ENCODE measurements at places on chromosomes 1 and 21.

GRCh38 chr1:206631085-206631509 lies 4.2 kb upstream of the DYRK3 start:
- peak; percentile 87 for DNase-seq

DNA sequence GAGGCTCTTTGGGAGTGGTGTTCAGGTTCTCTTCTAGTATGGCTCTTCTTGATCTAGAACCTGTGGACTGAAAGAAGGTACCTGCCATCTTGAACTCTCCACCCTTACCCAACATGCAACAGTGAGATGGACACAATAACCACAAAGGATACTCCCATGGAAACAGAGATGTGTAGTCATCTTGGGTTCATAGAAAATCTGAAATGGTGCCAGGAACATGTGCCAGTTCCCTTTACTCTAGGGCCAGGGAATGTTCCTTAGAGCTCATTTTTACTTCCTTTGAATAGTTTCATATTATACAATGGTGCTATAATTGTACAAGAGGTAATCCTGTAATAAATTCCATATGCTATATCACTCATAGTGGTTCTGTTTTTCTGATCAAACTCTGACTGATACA lies 13.2 kb upstream of the SCYL3 start:
- peak; percentile 53 for DNase-seq

DNA sequence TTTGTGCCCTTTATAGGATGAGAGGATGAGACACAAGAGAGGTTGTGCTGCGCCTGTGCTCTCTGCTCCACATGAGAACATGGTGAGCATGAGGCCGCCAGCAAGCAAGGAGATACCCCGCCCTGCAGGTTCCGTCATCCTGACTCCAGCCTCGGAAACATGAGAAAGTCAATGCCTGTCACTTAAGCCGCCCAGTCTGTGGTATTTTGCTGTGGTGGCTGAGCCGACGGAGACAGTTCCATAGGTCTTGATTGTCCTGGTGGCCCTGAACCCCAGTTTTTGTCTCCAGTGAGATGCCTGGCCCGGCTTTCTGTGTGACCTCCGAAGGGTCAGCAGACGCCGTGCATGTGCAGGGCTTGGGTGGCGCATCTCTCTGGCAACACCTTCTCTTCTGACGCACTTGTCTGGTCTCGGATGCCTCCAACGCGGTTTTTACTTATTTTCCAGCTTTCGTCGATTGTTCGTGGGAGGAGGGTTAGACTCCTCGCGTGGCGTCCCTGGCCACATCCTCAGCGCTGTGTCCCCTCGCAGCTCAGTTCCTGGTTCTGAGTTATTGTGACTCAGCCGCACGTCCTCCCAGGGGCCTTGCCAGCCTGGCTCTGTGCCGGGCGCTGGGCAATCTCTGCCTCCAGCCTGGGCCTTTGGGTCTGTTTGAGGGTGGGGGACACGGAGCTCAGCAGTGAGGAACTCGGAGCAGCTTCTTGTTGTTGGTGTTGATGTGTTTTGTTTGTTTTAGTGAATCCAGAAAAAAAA lies 70.0 kb downstream of the FAAP20 start:
- no peak for DNase-seq

GRCh38 chr1:7921796-7922195 lies 18.8 kb downstream of the TNFRSF9 start:
- peak; percentile 30 for DNase-seq

DNA sequence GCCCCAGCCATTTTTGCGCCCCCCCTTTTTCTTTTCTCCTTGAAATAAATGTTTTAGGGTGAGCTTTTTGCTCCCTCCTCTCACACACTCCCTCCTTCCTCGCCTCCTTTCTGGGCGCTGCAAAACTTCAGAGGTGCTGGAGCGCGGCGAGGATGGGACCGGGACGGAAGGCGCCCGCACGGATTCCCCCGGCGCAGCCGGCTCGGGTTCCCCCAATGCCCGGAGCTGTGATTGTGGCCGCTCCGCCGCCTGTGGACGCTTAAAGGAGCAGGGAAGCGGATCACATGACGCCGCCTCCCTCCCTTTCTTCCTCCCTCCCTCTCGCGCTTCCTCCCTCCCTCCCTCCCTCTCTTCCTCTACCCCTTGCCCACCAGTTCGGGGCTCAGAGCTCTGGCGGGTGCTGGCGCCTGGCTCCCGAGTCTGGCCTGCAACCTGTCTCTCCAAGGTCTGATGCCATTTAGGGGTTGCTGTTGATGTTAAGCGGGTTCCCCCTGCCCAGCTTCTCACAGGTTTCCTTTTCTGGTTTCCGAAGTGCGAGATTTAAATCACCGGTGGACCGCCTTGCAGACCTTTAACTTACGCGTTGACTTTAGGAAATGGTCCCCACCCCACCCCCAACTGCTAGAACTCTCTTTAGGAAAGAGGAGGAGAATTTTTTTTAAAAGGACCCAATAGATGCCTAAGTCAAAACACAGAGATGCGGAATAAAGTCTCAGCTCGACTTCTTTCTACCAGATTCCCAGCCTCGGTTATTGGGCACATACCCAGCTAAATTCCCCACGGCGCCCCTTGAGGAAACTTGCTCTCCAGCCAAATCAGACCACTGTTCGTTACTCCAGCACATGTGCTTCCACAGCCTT lies at the start of gene WLS:
TSS of gene WLS (minus strand) at position 235 of the 860 bp plus-strand sequence. CDS start at position 11, 224 bp downstream.
- DNase-seq = peak; percentile 76

DNA sequence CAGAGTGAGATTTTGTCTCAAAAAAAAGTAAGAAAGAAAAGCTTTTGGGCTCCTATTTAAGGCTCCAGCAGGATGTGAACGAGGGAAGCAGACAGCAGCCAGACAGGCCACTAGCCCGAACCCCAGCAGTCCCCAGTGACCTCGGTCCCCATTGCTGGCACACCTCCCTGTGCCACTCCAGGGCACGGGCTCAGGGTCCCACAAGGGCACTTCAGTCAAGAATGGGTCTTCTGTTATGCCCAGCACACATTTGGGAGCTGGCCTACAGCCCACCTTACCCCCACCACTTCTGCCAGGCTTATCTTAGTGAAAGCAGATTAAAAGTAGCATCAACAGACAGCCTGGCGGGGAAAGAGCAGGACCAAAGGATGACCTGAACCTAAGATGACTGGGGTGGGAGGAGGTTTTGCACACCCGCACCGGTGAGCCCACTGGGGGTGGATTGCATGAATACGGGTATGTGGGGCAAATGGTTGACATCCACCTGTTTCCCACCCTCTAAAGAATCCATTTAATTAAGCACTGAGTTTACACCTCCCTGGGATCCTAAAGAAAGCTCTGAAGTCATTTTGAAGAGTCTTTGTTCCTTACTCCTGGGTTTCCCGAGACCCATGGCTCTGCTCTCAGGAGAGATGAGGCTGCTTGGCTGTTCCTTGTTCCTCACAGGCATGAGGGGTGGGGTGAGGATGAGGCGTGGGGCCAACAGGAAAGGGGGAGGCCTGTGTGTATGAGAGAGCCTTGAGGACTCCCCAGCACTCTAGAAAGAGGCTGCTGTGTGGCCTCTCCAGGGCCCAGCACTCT lies 4.7 kb downstream of the CHI3L1 start:
- DNase-seq = no peak

DNA sequence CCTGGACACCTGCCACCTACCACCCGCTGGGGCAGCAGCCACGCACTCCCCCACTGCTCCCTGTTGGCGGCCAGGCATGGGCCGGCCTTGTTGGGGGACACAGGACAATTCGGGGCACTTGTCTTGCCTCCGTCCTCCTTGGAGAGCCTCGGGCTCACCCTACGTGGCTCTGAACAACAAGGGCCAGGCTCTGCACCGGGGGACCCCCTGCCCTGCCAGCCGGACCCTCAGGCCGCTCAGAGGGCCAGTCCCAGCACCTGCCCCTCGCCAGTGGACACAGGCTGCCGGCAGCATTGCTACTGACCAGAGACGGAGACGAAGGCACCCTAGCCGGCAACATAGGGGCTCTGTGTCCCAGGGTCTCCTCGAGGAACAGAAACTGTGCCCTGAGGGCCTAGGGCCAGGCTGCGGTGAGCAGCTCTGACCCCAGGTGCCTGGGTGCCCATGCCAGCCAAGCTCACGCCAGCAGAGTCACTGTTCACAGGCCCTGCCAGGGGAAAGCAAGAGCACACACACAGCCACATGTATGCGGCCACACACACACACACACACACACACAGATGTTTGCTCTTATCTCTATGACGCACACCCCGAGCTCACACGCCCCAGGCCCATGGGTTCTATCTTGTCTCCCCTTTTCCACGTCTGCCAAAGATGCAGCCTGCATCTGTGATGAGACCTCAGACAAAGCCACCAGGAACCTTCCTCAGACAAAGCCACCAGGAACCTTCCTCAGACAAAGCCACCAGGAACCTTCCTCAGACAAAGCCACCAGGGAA lies 45.9 kb downstream of the MORN1 start:
- DNase-seq = no peak

DNA sequence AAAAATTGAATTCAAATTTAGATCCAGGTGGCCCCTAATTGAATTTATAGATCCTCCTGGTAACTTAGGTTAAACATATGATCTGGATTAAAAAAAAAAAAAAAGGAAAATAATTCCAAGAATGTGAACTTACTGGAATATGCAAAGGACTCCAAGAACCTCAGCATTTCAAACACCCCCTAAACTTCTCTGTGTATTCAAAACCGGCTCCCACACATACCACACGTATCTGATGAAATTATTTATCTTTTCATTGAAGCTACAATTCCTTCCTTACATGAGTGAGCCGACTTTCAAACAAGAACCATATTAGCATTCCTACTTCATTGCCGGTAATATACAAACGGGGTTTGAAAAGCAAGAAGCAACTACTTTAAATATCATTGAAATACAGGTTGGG lies 61.4 kb upstream of the FMN2 start:
- DNase-seq = peak; percentile 75

DNA sequence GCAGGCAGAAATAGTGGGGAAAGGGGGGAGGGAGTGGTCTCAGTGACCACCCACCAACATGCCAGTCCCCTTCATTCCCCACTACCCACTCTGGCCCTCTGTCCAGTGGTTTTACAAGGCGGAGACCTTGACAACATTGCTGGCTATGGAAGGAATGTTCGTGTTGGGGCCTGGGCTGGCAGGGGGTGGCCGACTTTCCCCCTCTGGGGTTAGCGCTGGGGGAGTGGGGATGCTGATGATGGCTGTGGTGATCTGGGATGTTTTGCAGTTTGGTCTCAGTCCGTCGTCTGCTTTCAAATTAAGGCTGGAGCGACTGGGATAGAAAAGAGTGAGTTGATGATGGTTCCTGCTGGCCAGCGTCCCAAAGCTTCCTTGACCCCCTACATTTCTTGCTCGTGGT lies 20.3 kb downstream of the DDX20 start:
- DNase-seq = no peak

DNA sequence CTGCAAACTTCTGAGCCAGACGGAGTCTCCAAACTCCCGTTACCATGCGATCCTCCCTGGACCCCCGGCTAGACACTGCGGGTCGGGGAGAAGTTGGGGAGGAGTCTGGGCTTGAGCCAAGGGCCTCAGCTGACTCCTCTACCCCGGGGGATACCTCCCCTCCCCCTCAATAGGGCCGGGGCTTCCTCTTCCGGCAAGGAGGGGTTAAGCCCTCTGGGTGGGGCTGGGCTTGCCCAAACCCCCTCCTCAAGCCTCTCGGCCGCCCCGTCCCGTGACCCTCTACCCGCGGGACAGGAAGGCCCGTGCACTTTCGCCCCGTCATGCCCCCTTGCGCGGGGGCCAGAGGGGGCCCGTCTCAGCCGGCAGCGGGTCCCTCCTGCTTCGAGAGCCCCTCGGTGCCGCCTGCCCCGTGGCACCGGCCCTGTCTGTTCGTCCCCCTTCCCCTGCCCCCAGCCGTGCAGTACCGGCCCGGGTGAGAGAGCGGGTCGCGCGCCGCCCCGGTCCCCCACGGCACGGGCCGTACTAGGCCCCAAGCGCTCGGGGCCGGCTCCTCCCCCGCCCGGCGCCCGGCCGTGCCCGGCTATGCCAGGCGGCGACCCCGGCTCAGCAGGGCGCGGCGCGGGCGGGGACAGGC lies 652 bp downstream of the ARL8A start:
- DNase-seq = peak; percentile 20

DNA sequence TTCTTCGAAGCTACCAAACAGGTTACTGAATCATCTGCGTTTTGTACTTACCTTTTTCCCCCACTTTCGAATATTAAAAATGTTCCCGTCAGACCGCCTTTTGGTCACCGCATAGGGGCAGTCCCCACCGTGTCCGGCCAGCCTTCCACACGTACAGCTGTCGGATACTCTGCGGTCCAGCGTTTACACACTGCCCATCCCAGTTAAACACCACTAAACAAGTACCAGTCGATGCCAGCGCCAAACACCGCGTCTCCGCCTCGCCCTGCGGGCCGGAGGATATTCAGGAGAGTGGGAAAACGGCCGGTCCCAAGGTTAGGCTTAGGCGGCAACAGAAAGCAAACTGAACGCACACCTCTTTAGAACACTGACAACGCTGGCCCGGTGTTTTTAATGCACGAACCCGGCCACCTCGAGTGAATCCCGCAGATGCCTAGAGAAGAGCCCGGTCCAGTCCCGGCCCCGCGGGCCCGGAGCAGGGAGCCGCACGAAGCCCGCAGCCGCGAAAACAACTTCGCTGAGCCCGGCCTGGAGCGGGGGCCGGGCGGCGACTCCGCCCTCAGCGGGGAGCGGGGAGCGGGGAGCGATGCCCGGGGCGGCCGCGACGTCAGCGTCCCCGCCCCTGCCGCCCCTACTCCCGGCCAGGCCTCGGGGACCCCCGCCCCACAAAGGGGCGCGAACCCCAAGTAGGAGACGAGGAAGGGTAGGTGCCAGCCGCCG lies 730 bp upstream of the PHF13 start:
- DNase-seq = peak; percentile 37

GRCh38 chr1:228399531-228400236 lies 7.0 kb downstream of the TRIM11 start:
- no peak for DNase-seq

DNA sequence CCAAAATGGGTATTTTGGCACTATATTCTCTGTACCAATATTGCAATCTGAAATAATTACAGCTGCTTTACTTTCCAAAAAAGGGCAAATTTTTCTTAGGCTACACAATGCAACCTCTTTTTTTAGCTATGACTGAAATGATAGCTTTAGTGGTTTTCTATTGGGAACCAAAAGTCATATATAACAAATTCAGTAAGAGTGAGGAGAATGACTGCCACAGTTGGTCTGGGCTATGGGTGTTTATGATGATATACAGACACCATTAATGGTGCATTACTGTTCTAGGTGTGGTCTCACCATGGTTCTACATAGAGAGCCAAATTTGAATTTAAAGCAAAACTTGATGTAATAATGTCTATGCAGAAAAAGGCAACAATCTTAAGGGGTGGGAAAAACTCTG lies 72.3 kb upstream of the PTBP2 start:
- no peak for DNase-seq

DNA sequence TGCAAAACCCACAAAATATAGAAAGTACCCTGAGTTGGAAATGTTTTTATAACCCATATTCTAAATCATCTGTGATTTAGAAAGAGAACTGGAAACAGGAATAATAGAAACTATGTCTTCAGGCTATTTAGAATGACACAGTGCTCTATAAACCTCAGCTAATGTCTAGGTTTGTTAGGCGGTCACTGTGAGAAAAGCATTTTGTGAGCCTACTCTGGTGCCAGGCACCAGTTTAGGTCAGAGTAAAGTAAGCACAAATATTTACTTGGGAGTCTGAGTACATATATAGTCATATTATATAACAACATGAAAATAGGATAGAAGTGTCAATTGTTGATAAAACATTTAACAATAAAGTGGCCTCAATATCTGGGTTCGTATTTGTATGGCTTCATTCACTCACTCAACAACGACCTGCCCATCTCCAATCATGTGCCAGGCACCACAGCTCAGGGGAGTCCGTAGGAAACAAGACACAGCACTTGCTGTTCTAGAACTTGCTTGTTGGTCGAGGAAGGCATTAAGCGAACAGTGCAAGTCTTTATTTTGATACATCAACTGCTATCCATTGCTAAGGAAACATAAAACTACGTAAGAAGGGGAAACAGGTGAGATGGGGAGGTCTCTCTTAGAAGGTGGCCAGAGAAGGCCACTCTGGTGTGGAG lies 37.2 kb downstream of the GNB1 start:
- no peak for DNase-seq
